ENCODE measurements at places on chromosomes 1 and 21.
A peak's percentile ranks its signal among the peaks of the same experiment; 100 is the strongest.

DNA sequence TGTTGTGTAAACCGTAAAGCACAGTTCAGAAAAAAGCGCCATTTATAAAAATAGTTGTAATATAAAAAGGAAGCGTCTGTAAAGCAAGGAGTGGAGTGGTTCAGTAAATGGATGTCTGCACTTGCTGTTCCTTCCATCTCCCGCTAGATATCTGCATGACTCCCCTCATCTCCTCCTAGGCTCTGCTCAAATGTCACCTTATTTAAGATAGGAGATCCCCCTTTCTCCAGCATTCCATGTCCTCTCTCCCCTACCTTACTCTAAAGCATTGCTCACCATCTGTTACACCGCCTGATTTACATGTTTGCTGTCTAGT is 745 bp downstream of the MUL1 start:
- no peak for DNase-seq

DNA sequence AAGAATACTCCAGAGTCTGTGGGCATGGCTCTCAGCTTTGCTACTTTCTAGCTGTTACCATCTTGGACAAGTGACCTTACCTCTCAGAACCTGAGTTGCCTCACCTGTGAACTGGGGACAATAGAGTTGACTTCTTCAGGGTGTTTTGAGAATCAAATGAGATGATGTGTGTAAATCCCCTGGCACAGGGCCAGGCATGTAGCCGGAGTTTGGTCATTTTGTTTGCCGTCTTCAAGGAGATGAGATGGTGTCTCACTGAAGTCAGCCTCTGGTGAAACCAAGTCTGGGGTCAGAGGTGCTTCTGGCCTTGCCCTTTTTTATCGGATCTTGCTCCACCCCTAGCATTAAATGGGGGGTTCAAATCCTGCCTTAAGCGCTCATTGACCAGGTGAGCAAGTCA is 149.2 kb upstream of the TMEM51 start:
- no peak for DNase-seq

GRCh38 chr1:178613271-178613945 is 100.5 kb downstream of the TEX35 start:
- DNase-seq, result no peak

DNA sequence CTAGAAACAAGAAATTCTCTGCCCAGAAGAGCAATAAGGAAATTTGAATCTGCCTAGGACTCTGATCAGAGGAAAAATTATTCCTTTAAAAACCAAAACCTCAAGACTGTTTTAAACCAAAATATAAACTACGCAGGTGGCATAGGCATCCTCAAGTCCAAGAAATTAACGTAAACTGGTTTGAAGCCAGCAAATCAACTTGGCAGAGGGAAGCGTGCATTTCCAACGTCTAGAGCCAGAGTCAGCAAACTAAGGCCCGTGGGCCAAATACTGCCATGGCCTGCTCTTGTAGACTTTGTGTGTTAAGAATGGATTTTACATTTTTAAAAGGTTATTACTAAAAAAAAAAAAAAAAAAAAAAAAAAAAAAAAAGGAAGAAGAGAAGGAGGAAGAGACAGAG is 67.8 kb upstream of the VTCN1 start:
- no peak for DNase-seq

DNA sequence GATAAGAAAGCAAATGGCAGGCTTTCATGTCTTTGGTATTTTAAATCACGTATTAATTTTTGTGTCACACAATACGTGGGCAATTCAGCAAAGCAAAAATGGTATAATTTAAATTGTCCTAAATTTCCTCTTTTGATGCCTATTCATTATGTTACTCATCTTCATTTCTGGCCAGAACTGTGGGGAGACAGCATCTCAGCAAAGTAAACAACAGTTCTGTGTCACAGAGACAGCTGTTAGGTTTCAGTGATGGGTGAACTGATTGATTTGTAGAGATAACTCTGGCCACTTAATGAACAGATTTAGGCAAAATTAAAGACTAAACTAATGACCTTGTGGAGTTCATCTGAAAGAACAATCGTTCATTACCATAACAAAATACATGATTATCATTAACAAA is 49.2 kb downstream of the FH start:
- DNase-seq, result no peak

- DNase-seq, result no peak
These were observed 12.6 kb upstream of the WNT4 start for GRCh38 chr1:22155517-22155916.

GRCh38 chr21:43611598-43612369 is 47.5 kb downstream of the HSF2BP start:
- no peak for DNase-seq

DNA sequence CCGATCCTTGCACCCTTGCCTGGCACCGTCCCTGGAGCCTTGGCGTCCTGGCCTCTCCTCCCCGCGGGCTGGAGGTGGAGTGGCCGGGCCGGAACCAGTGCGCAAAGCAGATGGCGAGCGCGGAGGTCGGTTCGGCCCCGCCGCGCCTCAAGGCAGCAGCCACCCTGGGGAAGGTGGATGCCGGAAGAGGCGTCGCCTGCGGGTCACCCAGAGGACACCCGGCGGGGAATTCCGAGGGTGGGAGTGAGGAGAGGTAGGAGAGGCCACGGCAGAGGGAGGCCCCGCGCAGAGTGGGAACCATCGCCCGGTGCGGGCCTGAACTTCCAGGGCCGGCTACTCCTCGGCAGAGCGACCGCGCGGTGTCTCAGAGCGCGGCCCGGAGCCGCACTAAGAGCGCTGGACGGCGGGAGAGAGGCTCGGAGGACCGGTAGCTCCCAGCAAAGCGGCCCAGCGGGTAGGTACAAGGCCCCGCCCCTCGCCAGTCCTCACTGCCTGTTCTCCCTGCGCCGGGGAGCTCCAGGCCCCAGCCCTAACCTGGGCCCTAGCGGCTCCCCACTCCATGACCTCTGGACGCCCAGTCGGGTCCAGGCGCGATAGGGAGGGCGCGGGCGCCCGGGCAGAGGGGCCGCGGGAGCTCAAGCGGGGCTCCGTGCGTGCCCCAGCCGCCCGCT is at the start of gene RNF207:
RNF207 (plus strand) TSS at position 271 of the 671 bp plus-strand sequence. CDS start 417 bp downstream, outside the sequence.
- peak; percentile 80 for DNase-seq

DNA sequence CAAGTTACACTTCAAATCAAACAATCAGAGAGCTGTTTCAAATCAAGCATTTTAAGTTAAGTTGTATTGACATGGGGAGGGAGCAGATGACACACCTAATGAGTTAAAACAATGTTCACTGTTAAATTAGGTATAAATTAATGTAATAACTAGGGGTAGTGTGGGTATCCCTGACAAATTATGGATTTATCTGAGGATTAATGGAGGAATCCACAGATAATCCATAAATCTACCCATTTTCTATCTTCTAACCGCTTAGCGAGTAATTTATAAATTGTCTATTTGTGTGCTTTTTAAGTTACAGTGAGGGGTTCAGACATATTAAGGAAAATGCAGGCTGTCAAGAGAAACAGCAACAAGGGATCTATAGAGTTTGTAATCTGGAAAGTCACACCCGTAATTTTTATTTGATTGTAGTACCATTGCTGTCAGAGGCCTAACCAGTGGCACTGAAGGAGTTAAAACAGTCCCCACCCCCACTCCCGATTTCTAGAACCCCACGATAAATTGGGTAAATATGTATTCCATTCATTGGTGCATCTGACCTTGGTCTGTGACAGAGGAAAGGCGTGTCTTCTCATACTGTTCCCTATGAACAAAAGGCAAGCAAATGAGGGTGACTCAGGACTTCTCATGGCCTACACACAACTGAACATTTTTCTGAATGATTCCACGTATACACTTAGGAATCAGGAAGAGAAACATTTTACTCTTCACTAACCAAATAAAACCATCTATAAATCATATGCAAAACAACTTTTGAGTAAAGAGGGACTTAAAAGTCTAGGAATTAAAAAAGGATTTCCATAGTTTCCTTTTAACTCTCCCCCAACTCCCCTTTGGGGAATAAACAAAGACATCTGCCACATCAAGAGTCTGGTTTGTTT is 7.4 kb downstream of the IRF2BP2 start:
- peak; percentile 33 for DNase-seq

- no peak for DNase-seq
These were observed 13.5 kb downstream of the FOXO6 start for GRCh38 chr1:41374711-41375110.

DNA sequence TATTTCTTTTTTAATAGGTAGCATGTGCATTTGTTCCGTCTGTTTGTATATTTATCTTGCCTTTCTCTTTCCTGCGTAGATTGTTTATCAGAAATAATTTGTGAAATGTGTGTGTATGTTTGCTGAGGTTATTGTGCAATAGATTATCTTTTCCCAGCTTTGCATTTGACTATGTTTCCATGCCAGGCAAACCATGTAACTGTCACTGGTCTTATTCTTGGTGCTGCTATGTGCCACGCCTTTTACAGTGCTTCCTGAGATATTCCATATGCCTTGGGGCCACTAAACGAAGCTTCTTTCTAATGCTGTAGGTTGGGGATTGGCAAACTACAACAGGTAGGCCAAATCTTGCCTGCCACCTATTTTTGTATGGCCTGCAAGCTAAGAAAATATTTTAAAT is 598.8 kb downstream of the PLPP3 start:
- no peak for DNase-seq

DNA sequence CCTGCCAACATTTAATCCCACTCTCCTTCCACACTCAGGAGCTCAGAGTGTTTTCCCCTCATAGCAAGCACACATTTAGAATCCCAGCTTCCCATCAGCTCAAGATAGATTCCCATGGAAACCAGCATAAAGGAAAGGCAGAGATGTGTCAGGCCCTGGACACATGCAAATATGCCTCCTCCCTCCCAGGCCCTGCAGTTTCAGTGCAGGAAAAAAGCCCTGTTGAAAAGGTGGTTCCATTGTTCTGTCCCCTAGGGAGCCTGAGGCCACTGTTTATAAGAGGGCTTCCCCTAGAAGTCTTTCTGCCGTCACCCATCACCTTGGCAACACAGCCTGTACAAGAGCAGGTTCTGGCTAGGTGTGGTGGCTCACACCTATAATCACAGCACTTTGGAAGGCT is 3.6 kb downstream of the CACNA1S start:
- no peak for DNase-seq

DNA sequence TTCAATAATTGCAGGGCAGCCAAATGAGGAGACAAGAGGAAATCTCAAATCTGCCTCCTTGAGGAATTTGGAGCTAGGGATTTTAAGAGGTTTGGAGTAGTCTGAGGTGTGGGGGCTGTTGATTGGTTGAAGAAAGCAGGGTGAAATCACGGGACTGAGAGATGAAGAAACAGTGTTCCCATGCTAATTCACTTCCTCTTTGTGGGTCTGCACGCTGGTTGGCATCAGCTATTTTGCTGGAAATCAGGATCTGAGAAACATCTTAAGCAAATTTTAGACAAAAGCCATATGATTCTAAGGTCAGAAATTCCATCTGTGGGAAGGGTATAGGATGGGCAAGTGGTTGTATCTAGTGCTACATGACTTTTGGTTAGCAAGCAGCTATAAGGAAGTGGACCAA is 107.1 kb upstream of the PAXBP1 start:
- no peak for DNase-seq

GRCh38 chr1:186303911-186304310 is 71.1 kb downstream of the TPR start:
- no peak for DNase-seq

GRCh38 chr1:8355439-8356255 is 37.7 kb downstream of the SLC45A1 start:
- DNase-seq, result no peak

GRCh38 chr1:7110321-7110720 is 325.1 kb downstream of the CAMTA1 start:
- no peak for DNase-seq

Data from stimulated activated CD4-positive, alpha-beta T cell treated with anti-CD3 and anti-CD28 coated beads, Interleukin-4, amount 100 ng/mL, for 24 hours (primary cell).